ENCODE measurements at places on chromosomes 3 and 15.
A peak's percentile ranks its signal among the peaks of the same experiment; 100 is the strongest.

GRCh38 chr3:152737021-152737908 lies 97.7 kb upstream of the P2RY1 start:
- DNase-seq: no peak

- DNase-seq: no peak
These were observed 4.7 kb downstream of the RBMS3 start for GRCh38 chr3:29285471-29286071.

DNA sequence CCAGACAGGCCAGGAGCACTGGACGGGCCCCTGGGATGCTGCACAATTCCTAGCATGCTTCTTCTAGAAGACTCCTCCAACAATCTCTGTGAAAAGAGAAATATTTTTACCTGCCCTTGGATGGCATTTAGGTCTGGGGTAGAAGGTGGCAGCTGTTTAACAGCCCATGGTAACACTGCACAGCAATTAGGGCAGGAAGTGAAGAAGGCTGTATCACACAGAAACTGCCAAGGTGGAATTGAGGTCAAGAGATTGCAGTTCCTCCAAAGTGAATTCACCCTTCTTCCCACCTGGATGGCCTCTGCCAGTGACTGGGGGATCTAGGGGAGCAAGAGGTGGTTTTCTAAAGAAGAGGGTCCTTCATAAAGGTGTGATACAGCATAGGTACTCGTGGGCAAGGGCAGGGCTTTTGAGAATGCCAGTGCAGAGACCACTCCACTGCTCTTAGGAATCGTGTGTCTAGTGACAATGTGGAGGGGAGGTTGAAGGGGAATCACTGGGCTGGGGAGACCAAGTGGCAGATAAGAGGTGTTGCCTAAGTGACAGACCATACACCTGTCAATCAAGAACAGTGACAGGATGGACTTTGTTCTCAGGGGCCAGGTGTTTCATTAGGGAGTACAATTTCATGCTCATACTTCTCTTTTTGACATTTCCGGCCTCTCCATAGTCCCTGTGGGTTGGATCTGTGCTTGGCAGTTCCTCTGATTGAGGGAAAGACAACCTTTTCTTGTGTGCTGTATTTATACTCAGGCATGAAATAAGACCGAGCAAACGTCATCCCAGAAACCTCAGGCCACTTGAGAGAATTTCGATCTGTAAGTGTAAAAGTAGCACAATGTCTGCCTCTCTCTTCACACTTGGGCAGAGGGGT lies 83.5 kb upstream of the BCL6 start:
- no peak for DNase-seq

DNA sequence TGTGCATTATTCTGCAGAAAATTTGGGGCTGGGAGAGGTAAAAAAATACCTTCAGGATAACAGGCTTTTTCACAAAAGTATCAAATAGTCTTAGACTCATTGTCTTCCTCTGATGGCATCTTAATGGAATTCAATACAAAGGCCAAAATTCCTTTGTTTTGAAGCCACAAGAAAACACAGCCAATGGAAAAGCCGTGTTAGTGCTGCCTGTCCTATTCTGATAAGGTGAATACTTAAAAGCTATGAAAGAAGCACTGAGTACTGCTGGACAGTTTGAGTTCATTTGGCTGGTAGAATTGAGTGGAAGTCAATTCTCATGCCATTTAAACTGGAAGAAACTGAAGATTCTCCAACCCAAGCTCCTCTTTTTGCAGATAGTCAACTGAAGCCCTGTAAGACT lies 395.3 kb upstream of the TPRG1 start:
- no peak for DNase-seq

DNA sequence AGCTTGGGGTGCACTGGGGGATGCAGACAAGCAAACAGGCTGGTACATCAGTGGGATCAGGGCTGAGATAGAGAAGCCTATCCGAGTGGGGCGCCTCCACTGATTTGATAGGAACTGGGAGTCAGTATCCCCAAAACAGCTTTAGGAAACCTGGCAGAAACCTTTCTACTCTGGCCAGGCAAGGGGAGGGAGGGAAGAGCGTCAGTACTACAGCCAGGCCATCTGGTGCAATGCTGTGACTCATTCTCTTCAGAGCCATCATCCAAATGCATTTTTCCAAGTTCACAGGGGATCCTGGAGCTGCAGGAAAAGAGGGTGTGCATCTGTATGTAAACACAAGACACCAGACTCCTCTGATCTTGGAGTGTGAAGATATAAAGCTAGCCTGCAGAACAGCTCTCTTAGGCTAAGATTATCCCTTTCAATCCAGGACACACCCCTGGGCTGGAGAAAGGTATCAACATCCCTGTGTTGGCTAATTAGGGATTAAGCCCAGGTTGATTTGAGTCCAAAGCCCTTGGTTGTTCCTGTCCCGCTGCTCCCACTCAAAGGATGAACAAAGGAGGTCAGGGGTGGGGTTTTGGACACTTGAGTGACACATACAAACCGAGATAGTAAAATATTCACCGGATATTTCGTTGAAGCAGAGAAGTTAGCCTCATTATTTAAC lies 9.3 kb downstream of the GALNT15 start:
- no peak for DNase-seq

DNA sequence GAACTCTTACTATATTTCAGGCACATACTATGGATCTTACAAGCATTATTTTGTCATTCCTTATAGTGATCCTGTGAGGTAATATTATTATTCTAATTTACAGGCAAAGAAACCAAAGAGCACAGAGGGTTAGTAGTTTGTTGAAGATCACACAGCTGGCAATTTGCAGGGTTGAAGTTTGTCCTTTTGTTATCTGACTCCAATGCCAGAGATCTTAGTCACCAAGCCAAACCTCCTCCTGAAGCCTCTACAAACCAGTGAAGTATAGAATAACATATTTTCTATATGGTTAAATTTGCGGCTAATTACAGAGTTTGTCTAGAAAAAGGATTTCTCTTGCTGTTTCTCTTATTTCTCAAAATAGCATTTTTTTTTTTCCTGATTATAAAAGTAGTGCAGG lies 11.2 kb downstream of the ISLR2 start:
- DNase-seq: no peak

DNA sequence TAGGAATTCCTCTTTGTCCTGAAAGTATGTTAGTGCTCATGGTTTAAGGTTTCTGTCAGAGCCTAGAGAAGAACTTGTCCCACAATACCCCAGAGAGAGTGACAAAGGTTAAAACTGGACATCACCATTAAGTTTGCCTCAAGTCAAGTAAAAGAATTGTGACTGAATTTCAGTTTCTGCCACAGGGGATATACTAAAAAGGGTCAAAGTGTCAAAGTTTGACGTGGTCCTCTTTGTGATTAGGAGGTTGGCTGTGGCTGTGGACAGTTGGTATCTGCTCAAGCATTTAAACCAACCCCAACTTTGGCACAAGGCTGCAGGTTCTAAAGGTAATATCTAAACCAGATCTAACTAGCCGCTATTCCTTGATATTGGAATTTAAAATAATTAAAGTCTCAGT lies 26.1 kb downstream of the FMN1 start:
- no peak for DNase-seq

DNA sequence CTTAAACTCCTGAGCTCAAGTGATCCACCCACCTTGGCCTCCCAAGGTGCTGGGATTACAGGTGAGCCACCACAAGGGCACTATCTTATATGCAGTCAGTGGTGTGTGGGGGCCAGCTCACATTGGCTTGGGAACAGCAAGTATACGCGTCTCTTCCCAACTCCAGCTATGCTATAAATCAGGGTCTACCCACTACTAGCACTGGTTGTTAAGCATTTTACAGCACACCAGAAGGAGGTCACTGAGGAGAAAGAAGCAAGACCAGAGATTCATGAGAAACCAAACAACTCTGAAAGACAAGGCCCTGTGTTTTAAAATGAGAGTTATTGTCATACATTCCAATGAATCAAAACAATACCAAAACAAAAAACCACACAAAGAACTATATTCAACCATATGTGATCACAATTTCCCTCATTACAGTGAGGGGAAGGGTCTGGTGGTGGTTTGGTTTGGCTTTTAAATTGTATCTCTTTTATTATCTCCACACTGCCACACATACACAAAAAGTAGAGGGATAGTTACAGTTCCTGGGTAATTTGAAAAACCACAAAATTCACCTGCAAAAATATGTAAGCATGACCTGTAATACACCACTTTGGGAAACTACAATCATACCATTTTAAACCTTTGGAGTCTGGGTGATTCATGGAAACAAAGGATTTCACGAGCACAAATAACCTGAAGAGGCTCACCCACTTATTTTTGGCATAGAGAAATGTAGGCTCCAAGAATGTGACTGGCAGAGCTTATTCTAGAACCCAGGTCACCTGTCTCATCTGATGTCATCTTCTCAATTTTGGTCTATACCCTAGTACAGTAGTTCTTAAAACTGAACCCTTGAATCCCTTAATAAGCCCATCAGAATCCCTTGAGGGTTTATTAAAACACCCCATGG lies 5.2 kb downstream of the MAGI1 start:
- no peak for DNase-seq

GRCh38 chr3:149701206-149701976 lies 43.6 kb upstream of the WWTR1 start:
- DNase-seq: peak; percentile 29

- DNase-seq: no peak
These were observed 337.3 kb upstream of the ATP10A start for GRCh38 chr15:26200427-26200826.

GRCh38 chr3:15638891-15639262 lies 37.3 kb downstream of the BTD start:
- no peak for DNase-seq

GRCh38 chr3:109081746-109082510 lies 36.0 kb downstream of the MORC1 start:
- peak; percentile 37 for DNase-seq

DNA sequence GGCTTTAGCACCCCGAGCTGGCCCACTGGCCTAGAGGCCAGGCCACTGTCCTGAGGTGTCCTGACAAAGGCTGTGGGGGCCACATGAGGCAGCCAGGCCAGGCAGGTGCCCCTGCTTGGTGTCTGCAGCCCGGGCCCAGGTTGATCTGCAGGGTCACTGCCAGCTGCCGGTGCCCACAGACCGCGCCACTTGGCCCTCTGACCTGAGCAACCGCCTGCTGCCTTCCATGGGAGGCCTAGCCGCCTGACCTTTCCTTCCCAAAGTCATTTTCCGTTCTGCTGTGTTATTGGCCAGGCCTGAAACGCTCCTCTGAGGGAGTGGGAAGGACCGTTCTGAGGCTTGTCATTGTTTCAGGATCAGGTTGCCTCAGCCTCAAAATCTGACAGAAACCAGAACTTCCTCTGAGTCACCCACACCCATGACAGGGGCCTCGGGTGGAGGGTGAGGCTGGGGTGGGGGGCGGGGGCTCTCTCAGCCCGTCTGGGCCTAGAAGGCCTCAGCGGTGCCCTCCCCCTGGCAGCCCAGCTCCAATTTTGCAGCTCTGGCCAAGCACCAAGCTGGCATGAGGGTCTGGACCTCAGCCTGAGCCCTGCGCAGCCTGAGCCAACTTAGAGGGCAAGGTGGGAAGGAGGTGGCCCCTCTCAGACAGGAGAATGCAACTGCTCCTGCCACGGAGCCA lies 140.7 kb upstream of the MEF2A start:
- DNase-seq: peak; percentile 58

GRCh38 chr3:195372220-195372619 lies 70.6 kb downstream of the ACAP2 start:
- no peak for DNase-seq
